Suppressor macrophage (primary cell): ENCODE measurements at places on chromosomes 7 and 10.

DNA sequence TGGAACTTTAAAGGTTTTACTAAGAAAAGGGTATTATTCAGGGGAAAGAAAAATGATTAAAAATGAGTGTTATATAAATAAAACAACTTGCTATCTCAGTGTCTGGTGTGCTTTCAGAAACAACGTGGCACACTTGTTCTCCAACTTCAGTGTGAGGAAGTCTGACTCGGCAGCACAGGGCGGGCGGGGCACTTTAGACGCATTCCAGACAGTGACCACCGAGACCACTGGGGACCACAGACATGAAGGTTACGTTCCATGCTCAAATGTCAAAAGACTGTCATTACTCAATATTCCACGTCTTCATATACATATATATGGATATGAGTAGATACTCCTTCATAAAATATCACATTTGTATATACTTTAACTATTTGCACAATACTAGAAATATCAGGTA, 87.0 kb downstream of the LARP4B start:
- no peak for DNase-seq

DNA sequence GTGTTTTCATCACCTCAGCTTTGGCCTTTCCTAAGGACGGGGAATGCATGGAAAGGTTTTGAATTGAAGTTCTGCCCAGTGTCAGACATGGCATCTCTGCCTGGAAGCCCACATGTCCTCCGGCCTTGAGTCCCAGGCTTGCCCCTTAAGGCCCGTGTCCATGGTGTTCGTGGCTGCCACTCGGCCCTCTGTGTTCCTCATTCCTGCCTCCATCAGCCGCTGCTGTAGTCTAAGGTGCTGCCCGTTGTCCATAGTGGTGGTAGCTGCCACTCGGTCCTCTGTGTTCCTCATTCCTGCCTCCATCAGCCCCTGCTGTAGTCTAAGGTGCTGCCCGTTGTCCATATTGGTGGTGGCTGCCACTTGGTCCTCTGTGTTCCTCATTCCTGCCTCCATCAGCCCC, 180.7 kb upstream of the SHH start:
- no peak for DNase-seq

DNA sequence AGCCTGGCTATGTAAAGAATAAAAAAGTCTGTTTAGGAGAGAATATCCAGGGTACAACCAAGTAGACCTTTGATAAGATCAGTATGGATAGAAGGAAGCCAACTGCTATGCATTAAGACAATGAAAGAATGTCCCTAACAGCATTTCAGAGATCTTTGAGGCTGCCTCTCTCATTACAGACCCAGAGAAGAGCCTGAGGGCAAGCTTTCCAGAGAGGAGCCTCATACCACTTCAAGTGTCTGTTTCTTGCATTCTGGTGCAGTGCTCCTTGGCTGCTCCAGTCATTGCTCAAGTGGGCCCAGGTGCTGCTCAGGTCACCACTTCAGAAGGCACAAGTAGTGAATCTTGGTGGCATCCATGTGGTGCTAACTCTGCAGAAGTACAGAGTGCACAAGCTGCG, 514.0 kb downstream of the PLXDC2 start:
- no peak for DNase-seq

DNA sequence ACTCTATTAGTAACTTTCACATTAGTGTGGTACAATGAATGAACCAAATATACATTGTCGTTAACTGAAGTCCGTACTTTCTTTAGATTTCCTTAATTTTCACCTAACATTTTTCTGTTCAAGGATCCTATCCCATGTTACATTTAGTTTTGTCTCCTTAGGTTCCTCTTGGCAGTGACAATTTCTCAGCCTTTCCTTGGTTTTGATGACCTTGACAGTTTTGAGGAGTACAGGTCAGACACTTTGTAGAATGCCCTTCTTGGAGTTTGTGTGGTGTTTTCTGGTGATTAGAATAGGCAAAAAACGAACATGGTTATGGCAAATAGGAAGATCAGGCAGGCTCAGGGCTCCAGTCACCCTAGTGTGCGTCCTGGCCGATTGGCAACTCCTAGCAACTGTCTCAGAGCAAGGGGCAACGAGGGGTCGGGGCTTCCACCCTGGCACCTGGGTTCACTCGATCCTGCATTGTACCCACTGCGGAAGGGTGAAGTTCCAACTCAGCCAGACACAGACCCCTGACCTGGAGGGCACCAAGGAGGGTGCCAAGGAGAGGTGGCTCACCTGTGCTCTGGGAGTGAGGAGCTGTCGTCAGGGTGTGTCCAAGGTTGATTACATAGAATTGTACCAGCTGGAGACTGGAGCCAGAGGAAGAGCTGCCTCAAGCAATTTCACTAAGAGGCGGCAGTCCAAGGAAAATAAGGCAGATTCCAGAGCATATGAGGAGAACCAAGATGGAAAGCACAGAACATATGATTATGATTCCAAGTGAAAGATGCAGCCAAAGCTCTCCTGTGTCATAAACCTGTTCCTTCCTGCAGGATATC, 37.5 kb downstream of the PAPSS2 start:
- DNase-seq: no peak

- peak; percentile 64 for DNase-seq
These were observed 202.9 kb downstream of the PTEN start for GRCh38 chr10:88066319-88066718.

- DNase-seq: no peak
These were observed 62.4 kb downstream of the ITGB8 start for GRCh38 chr7:20393021-20393610.

DNA sequence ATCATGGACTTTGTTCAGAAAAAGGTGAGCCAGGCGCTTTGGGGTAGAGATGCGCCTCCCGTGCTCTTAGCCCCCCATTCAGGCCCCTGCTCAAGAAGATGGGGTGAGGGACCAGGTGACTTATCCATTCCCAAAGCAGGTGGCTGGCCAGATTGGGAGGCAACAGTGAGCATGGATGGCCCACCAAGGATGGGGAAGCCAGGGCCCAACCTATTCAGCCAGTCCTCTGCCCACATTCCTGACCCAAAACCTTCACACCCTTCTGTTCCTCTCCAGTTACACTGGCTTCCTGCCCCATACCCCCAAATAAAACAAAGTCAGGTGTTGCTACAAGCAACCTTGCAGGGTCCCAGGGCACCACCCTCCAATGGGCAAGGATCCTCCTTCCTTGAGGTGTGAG, 44.4 kb downstream of the TSPAN15 start:
- DNase-seq: no peak

GRCh38 chr10:132156382-132156781, 30.4 kb upstream of the DPYSL4 start:
- DNase-seq: no peak

DNA sequence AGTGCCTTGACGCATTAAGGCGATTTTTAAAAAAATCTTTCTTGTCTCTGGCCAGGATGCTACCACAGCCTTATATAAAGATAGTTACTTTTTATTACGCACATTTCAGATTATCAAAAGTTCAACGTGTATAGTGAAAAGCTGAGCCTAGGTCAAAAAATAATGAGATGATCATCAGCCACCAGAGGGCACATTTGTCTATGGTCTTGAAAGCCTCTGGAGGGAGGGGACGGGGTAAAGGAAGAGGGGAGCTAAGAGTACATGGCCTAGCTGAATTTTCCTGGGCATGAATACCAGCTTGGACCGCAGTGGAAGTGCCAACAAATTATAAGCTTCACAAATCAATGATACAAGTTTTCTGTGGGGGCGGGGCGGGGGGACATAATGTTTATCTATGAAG, 285.9 kb upstream of the SMIM30 start:
- no peak for DNase-seq

GRCh38 chr7:77258593-77258992, 59.0 kb upstream of the FGL2 start:
- no peak for DNase-seq

DNA sequence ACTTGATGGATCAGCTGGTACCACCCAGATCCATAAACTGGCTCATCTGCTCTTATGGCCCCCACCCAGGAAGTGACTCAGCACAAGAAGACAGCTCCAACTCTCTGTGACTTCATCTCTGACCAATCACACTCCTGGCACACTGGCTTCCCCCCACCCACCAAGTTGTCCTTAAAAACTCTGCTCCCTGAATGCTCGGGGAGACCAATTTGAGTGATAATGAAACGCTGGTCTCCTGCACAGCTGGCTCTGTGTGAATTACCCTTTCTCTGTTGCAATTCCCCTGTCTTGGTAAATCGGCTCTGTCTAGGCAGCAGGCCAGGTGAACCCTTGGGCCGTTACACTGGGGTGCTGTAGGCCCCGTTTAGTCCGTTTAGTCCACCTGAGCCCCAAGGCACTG, 23.4 kb upstream of the BNIP3 start:
- DNase-seq: no peak

GRCh38 chr7:140641524-140642195, 1.0 kb upstream of the DENND2A start:
- DNase-seq: no peak

DNA sequence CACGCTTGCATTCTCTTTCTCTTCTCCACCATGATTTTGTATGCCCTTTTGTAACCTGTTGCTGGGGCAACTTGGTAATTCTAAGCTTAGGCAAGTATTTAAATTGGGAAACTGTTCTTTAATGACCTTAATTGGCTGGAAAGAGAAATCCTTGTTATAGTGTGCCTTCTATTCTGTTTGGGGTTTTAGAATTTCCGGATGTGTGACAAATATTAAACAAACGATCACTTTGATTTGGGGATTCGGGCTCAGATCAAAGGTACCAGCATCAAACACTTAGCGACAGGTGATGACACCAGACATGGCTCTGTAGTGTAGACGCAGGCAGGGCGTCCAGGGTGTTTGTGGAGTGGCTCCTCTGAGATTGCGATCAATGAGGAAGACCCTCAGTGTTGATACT, 55.0 kb downstream of the RAB11FIP2 start:
- DNase-seq: no peak

DNA sequence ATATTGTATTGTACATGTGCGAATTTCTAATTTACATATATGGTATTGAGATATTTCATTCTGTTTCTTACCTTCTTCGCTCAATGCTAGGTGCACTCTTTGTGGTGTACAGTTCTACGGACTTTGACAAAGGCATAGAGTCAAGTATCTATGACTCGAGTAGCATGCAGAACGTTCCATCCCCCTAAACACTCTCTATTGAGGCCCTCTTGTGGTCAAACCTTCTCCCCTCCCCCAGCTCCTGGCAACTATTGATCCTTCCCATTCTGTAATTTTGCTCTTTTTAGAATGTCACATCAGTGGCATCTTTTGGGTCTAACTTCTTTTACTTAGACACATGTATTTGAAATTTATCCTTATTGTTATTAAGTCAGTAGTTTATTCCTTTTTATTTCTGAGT, 30.7 kb upstream of the GDF10 start:
- DNase-seq: no peak

DNA sequence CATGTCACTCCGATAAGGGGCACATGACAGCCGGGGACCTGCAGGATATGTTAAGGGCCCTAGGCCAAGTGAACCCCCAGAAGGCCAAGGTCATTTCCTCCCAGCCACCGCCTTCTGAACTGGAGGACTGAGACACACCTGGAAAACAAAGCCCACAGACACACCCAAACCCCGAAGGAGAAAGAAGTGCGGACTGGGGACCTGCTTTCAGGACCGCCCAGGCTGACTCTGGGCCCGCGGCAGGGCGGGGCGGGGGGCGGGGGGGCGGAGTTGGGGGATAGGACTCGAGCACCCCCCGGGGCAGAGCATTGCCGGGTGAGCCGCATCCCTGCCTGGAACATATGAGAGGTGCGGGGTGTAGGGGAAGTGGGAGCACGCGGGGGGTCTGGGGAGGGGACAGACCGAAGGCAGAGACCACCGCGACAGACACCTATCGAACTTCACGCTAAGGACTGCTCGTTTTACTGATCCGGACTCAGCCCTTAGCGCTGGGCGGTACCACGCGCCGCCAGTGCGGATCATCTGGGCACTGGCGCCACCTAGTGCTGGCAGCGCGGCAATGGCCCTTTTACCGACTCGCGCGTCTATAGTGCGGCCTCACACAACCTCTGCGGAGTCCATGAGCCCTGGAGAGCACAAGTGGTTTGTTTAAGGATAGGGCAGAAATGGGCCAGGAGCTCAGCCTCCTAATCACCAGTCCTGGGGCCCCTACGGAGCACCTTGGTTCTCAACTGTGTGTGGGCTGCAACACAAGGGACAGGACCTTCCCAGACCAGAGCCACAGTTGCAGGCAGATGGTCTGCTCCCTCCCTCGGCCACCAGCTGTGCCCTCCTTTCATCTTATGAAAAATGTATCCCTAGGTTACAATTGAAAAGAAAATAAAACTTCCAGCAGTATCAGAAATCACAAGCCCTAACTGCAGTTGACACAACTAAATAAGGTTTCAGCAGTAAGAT, 157.6 kb downstream of the HERPUD2 start:
- peak; percentile 89 for DNase-seq

GRCh38 chr7:55065079-55065478, 46.3 kb downstream of the EGFR start:
- no peak for DNase-seq

- no peak for DNase-seq
These were observed 50.8 kb downstream of the RBM20 start for GRCh38 chr10:110694820-110695538.

DNA sequence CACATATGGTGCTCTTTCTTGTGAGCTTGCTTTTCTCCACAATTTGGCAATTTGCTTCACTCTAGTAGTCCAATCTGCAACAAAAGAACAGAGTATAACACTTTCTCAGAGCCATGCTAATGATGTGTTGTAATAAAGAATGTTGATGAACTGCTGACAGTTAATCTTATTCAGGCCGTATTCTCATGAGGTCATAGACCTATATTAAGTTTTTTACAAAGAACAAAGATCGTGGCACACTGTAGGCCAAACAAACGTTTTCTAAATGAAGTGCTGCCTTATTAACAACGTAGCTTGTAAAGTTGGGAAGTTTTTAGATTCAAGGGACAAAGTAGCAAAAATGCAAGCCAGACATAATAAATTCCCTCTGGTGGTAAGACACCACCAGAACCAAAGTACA, 160.1 kb downstream of the GALNT11 start:
- DNase-seq: no peak

DNA sequence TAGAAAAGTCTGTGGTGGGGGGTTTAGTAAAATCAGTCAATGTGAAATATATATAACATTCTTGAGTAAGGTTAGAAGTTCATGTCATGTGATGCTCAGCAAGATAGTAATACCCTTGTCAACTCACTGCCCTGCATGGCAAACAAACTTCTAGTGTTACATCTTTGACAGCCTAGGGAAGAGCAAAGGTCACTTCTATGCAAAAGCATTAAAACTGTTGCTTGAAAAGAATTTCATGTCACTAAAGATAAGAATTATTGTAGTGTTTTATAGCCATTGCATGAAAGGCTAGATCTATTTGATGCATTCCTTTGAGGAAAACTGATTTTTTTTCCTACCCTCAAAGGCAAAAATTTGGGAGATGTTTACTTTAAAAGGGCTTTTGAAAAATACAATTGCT, 176.0 kb downstream of the SKAP2 start:
- no peak for DNase-seq

DNA sequence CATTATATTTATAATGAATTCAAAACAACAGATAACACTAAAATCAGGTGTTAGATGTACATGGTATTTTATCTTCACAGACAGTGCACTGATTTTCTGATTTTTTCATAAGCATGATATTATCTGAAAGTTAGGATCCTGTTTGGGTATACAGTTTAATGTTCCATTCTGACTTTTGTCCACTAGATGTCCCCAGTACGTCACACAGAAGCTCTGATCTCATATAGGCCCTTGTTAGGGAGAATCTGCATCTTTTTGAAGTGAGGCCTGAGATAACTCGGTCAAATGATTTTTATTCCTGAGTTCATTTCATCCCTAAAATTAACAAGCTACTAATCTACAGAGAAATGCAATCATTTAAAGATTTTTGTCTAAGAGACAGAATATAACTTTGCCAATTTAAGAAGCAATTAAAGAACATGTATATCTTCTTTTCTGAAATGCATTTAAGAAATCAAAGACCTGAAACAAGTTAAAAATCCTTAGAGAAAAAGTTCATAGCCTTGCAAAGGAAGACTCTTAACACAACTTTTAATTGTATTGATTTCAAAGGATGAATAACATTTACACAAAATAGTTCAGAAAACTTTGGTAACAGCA, 72.0 kb upstream of the TES start:
- peak; percentile 77 for DNase-seq
